Fibroblast of lung (primary cell): ENCODE measurements at places on chromosomes 13 and 19. TPM values are rescaled to one million over a fixed set of nuclear protein-coding genes. Genes with fewer than 3 reads are reported as not detected.

The LENG9 gene
- total RNA-seq: 14.6 and 16.7 TPM in 2 replicates

DNA sequence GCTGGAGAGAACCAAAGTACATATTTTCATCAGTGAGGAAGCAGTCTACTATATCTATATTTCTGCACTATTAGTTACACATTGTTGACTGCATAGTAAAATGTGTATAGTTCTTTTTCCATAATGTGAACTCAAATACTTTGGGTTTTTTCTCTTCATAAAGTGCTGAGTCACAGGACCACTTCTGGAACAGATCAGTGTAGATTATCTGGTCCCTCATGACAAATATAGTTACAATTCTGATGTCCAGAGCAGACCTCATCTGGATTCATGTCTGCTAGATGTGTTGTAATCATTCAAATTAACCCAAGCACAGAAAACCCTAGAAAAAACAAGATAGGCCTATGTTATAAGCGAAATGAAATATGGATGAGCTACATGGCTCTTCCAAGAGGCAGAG, 171.4 kb downstream of the SUCLA2 start:
- peak; percentile 0 for DNase-seq

GRCh38 chr13:31853643-31854326, 114.5 kb downstream of the RXFP2 start:
- no peak for DNase-seq

DNA sequence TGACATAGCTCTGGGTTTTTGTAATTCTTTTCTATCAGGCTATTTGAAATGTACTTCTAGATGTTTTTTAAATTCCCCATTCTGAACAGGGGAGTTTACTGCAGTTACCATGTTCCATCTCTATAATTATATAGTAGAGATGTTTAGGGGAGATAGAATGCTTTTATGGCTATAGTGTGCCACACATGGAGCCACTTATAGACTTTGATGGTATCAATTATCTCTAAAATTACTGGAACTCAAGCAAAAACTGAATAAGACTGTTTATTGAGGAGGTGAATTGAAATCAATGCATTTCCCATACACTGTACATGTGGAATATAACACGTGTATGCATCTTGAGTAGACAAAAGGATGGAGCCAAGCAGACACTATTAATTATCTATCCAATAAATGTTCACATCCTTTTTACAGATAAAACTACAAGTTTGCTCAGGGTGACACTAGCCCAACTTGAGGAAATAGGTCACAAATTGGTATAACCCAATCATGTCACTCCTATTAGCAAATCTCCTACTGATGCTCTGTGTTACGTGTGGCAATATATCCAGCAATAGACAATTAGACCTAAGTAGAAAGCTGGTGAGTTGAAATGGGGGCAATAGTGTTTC, 1882.6 kb downstream of the PCDH9 start:
- no peak for DNase-seq

- no peak for DNase-seq
Measured at GRCh38 chr19:19997656-19998268, 41.5 kb downstream of the ZNF682 start.

DNA sequence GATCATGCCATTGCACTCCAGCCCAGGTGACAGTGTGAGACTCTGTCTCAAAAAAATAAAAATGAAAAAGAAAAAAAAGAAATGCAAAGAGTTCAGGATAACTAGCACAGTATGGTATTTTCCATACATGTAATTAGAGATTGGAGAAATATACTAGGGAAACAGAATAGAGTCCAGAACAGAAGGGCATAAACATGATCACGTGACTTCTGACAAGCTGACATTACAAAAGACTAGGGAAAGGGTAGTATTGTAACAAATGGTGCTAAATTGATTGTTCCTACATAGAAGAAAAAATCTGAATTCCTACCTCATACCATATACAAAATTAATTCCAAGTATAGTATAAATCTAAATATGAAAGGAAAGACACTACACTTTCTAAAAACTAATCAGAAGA, 1.3 kb upstream of the NLRP5 start:
- DNase-seq: no peak

The FGF14 gene
- total RNA-seq: 7.8 and 8.0 TPM in 2 replicates

GRCh38 chr13:36447501-36447900, 15.2 kb downstream of the CCNA1 start:
- DNase-seq: peak; percentile 27

- DNase-seq: no peak
Measured at GRCh38 chr13:84831666-84832657, 949.7 kb upstream of the SLITRK1 start.

DNA sequence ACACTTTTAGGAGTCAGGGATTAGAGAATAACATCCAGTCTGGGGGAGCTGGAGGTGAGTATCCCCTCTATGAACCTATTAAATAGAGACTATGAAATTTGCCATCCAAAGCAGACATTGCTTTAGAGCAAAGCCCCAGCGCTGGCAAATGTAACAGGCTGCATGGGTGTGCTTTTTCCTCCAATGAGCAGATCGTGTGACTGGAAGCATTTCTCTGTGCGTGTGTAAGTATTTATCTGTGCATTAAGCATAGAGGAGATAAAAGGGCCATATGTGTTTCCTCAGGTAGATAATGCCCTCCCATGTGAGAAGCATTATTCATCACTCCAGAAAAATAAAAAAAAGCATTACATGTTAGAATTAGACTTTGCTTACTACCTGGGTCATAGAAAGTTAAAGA, 924 bp downstream of the TNFSF13B start:
- no peak for DNase-seq

The FOXA3 gene
- not detected in 2 replicates for total RNA-seq

The CD79A gene
- total RNA-seq: under 0.01 and 0.17 TPM in 2 replicates

The TGFB1 gene
- total RNA-seq: 6.7 and 14.4 TPM in 2 replicates

DNA sequence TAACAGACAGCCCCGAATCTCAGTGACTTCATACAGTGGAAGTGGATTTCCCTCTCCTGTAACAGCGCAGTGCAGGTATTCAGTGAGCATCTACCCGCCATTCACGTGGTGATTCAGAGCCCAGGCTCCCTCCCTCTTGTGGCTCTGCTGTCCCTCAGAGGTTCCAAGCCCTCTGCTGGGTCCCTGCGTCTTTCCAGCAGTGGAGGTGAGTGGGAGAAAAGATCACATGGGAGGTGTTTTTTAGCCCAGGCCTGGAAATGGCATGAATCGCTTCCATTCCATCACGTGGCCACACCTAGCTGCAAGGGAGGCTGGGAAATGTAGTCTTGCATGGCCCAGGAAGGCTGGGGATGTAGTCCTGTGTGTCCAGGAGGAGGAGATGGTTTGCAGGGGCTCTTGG, 61.4 kb downstream of the DPF1 start:
- no peak for DNase-seq

DNA sequence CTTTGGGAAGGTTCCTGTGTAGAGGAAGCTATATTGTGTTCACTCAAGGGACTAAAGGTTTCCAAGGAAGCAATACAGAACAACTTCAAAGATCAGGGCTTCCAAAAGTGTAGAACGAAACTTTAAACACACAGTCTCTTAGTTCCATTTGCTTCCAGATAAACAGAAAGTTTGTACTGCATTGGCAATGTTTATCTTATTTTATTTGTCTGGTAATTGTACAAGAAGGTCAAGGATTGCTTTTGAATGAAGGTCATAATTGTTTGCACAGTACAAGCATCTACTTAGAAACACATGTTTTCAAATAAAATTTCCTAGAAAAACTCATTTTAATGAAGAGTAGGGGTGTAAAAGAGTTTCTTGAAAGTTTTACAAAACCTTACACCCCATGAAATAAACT, 712.7 kb upstream of the SGCG start:
- no peak for DNase-seq

- DNase-seq: no peak
Measured at GRCh38 chr13:45166858-45167257, 34.0 kb downstream of the KCTD4 start.

- DNase-seq: no peak
Measured at GRCh38 chr13:74027161-74027779, 106.9 kb downstream of the KLF12 start.

The PRKCG gene
- total RNA-seq: not detected in 2 replicates

- no peak for DNase-seq
Measured at GRCh38 chr19:7904074-7905020, 670 bp downstream of the MAP2K7 start.

The CGB5 gene
- total RNA-seq: not detected in 2 replicates

The OR10H1 gene
- not detected in 2 replicates for total RNA-seq

- DNase-seq: no peak
Measured at GRCh38 chr19:4969292-4969771, 419 bp downstream of the KDM4B start.

The B9D2 gene
- total RNA-seq: 4.1 and 5.3 TPM in 2 replicates

DNA sequence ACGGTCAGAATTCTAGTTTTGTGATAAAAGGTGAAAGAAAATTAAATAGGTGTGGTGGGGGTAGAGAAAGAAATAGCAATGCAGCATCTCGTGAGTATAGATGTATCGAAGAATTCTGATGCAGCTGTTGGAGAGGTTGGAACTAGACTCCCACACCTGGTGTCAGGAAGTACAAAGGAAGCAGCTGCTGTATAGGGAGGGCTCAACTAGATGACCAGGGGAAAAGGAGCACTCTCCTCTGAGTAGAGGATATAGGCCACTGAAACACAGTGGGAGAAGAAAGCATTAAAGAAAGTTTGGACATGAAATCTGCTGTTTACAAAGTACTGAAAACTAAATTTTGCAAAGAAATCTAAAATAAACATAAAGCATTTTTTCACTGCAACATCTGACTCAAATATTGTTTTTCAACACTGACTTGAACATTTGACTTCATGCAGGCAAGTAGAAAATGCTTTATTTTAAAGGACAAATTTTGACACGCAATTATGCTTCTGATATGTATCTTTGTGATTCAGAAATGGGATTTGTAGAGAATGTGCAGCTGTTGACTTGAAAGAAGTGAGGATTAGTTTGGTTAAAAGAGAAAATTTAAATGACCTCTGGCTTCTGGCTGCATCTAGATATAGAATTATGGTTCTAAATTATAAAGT, 82.2 kb downstream of the MIPEP start:
- DNase-seq: no peak

The FAAP24 gene
- 1.3 and 2.3 TPM in 2 replicates for total RNA-seq

GRCh38 chr13:28622286-28622685, 36.6 kb upstream of the POMP start:
- DNase-seq: no peak
